ENCODE measurements at places on chromosomes 13 and 19.

DNA sequence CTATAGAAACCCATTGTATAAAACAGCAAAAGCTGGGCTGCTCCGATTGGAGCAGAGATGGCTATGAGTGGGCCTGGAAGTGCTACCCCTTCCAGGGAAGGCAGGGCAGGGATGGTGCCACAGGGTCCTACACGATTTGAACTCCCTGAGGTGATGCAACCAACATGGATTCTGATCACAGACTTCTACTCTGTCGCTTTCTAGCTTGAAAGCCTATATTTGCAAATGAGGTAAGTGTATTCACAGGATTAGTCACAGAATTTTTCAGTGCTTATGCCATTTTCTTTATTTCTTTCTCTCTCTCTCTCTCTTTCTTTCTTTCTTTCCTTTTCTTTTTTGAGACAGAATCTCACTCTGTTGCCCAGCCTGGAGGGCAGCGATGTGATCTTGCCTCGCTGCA is 179.0 kb downstream of the SPRY2 start:
- no peak for DNase-seq

GRCh38 chr19:30802424-30803013 is 430.3 kb downstream of the ZNF536 start:
- no peak for DNase-seq

- DNase-seq = peak; percentile 72
Observed at GRCh38 chr19:53254411-53255341, at the start of gene ZNF677. ZNF677 (minus strand) TSS chr19:53254873; CDS start chr19:53251550, 3,323 bp downstream.

DNA sequence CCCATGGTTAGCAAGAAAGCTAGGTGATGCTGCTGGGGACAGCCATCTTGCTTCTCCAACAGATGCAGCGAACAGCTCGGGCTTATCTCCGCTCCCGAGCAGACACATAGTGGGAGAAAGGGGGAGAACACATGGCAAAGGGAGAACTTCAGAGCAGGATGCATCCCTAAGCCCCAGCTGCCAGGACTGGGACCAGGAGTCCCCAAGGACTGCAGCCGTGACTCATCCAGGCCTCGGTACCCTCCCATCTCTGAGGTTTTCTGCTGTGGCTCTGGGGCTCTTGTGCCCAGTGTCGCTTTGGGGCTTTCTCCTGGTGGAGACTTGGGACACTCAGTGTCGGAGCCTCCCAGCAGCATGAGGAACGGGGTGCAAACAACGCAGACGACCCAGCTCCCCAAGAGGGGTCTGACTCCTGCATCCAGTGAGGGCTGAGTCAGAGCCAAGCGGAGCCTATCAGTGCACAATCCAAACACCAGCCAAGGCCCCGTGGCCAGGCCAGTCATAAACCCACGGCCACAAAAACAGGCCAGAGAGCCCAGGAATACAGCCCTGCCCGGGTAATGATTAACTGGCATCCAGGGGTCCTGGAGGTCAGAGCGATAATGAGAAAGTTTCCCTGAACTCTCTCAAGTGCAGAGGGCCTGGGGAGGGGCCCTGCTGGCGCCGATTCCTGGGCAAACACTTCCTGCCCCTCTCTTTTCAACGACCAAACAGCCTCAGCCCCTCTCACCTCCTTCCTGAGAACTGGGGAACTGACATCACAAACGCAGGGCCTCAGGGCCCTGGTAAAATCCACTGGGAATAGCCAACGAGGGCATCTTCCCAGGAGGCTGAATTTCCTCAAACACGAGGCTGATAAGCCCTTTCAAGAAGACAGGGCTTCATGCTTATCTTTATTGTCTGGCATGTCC is 202.9 kb downstream of the USP12 start:
- no peak for DNase-seq

DNA sequence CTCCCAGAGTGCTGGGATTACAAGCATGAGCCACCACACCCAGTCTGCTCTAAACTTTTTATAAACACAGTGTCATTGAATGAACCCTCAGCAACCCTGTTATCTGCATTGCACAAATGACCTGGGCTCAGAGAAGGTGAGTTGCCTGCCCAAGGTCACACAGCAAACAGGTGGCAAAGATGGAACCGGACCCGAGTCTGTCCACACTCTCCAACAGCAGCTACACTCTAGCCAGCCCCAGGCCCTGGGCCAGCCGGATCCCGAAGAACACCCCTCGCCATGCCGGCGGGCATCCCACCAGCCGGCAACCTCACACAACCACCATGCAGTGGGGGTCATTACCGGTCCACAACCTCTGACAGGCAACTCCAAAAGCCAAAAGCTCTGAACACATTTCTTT is 14.5 kb downstream of the ERCC2 start:
- DNase-seq = no peak

DNA sequence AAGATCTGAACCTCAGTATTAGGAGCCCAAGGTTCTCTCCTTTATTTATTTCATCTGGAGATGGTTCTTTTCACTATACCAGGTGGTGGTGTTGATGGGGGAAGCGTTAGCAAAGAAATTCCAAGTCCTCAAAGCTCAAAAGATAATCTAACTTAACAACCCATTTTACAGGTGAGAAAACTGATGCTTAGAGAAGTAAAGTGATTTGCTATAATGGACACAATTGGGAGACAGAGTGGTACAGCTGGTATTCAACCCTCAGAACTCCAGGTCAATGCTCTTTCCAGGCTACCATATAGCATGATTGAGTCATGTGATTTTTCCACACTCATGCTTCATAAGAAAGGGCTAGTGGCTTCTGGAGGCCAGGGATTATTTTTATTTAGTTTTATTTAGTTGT is 25.0 kb upstream of the URAD start:
- no peak for DNase-seq

DNA sequence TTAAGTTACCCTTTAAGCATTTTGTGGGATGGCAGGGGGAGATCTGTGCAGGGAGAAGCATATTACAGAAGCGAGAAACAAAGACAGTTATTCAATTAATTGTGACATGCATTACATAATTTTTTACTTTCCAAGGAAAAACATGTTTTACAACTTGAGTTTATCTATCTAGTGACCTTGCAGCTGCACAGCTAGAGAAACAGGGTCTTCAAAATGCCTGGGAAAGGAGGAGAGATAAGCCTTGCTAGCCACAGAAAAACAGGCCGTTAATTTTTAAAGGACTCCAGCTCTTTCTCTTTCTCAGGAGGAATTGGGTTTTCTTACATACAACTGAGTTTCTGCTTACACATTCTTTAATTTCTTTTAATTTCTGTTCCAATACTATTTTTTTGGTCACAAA is 14.8 kb upstream of the ZNF431 start:
- DNase-seq = no peak

DNA sequence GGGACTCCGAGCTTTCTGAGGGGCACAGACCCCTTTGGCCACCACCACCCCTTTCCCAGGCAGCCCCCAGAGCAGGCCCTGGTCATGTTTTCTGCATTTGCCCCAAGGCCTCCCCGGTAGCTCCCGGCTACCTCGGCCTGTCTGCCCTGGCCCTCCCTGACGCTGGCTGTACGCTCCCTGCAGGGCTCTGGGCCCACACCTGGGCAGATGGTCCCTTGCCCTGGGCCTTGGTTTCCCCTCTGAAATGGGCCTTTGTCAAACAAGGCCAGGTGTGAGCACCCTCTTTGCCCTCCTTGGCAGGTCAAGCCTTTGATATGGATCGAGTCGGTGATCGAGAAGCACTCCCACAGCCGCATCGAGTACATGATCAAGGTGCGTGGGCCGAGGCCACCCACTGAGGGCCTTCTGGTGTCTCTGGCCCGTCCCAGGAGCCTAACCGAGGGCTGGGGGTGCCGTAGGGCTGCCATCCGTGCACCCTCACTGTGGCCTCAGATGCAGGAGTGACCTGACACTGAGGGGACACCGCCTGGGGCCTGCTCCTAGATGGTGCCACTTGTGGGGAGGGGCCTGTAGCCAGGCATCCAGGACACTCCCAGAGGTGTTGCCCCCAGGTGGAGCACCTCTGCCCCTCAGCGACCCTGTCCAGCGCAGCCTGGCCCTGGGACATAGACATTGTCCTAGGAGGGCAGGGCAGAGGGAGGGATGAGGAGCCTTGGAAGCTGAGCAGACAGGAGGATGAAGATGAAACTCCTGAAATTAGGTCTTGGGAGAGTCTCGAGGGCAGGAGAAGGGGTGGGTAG is 30.3 kb downstream of the AP1M1 start:
- DNase-seq = no peak

- DNase-seq = no peak
Observed at GRCh38 chr19:46859637-46860124, 1.1 kb upstream of the ARHGAP35 start.

GRCh38 chr13:42049454-42049813 is 986 bp downstream of the DGKH start:
- DNase-seq = no peak

DNA sequence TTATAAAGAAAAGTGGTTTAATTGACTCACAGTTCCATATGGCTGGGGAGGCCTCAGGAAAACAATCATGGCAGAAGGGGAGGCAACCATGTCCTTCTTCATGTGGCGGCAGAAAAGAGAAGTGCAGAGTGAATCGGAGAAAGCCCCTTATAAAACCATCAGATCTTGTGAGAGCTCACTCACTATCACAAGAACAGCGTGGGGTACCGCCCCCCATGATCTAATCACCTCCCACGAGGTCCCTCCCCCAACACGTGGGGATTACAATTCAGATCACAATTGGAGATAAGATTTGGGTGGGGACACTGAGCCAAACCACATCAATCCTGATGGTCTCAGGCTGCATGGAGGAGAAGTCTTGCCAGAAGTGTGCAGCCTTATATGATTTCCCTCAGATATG is 26.0 kb downstream of the TM9SF2 start:
- no peak for DNase-seq

GRCh38 chr13:75360170-75360569 is 121.8 kb downstream of the TBC1D4 start:
- no peak for DNase-seq

GRCh38 chr13:93079294-93079693 is 147.3 kb upstream of the GPC6 start:
- no peak for DNase-seq
